Bronchial epithelial cell (primary cell): ENCODE measurements at places on chromosomes 2 and 18. TPM values are rescaled to one million over a fixed set of nuclear protein-coding genes. Genes with fewer than 3 reads are reported as not detected.
A peak's percentile ranks its signal among the peaks of the same experiment; 100 is the strongest.

DNA sequence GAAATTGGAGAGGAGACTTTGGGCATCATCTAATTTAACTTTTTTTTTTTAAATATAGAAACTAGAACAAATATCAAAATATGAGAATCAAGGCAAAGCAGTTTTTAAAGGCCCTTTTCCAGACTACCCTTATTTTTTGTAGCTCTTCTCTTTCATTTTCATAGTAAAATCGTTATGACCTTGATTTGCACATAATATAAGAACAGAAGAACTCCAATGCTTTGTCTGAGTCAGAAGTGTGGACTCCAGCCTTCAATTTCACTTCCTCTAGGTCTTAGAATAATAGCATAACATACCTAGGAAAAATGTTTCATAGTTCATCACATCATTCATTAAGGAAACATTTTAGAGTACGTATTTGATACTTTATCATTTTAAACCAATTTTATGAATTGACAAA lies 74.4 kb downstream of the ANKRD12 start:
- no peak for DNase-seq

DNA sequence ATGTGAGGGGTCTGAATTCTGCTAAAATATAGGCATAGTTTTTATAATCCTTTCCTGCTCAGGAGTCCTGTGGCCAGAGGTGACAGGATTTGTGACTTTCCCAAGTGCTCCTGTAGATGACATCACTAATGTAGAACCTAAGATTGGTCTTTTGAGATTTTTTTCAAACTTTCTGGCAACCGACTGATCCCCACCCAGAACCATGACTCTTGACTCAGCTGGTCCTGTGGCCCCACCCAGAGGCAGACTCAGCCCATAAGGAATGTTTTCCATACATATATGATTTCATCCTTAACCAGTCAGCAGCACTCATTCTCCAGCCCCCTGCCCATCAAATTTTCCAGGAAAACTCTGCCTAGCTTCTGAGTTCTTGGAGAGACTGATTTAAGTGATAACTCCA lies 46.8 kb downstream of the COMMD1 start:
- DNase-seq, result peak; percentile 23

GRCh38 chr2:174336501-174337336 lies 2.0 kb downstream of the SP9 start:
- no peak for DNase-seq

DNA sequence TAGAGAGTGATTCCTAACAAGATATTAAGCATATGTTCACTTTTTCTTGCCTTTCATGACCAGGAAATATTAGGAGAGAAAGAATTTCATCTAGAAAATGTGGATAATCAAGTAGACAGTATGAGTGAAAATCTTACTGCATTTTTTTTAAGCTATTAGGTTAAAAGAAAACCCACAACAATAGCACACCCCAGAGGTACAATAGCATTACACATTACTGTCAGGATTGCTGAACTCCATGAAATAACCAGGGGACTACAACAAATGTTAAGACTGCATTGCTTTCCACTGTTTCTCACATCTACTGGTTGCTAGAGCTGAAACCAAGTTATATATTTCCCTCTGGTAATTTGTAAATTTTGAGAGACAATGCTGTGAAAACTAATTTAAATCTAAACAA lies 33.7 kb downstream of the KLF7 start:
- no peak for DNase-seq

PDE1A gene
- 0.13 and 0.53 TPM in 2 replicates for total RNA-seq

IL1A gene
- total RNA-seq, result 53.5 and 82.7 TPM in 2 replicates

COLEC12 gene
- under 0.01 and 0.53 TPM in 2 replicates for total RNA-seq

ALPP gene
- not detected in 2 replicates for total RNA-seq

DNA sequence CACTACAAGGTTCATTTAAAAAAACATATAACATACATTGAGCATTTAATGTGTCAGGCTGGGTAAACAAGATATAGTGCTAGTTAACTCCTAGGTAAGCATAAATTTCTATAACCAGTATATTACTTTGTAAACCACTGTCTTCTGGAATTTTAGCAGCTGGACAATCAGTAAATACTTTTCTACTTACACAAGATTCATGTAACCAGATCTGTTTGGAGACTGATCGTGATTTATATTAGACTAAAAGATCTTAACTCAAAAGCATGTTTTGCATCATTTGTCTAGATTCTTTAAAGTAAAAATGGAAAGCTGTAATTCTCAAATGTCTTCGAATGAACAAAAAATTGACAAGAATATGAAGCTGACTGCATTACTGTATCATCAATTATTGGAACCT lies 941 bp upstream of the SGO2 start:
- no peak for DNase-seq

DNA sequence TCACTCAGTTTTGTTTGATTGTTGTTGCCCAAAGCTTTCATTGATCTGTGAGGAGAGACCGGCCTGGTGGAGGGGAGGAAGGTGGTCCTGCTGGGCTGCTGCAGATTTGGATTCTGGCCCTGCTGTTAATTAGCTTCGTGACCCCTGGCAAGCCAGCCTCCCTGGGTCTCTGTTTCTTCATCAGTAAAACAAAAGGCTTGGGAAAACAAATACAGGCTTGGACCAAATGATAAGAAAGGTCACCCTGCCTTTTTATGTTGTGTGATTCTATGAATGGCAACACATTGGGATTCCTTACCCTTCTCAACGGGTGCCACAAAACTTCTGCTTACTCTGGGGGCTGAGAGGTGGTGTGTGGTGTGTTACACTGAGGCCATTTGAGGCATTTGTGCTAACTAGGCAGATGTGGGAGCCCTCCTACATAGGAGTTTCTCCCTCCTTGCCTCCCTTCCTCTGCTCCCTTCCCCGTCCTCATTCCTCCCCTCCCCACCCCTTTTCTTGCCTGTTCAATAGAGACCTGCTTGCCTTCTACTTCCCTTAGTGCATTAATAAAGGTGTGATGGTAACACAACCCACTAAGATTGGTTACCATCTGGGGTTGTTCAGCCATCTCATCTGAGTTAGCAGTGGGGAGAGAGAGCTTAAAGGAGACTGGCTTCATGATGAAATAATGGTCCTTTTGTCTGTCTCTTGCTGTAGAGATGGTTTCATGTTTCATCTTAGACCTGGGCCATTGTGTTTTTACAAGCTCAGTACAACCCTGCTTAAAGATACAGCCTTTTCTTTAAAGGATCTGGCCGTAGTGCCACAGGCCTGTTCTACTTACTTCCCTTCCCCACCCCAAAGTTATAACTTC lies 96.2 kb downstream of the TANC1 start:
- peak; percentile 42 for DNase-seq

- DNase-seq, result no peak
Measured at GRCh38 chr18:57150828-57151227, 3.9 kb downstream of the BOD1L2 start.

GRCh38 chr2:140063356-140063755 lies 1283.2 kb upstream of the NXPH2 start:
- DNase-seq, result no peak

- DNase-seq, result no peak
Measured at GRCh38 chr2:230924470-230925341, at the start of gene GPR55. Gene GPR55 (minus strand): TSS chr2:230925242. CDS start chr2:230910962, 14,280 bp downstream.

GRCh38 chr2:218331745-218332144 lies 24.9 kb upstream of the CATIP start:
- DNase-seq, result peak; percentile 25
